ENCODE measurements at places on chromosomes 4 and X.

GRCh38 chrX:109360301-109360700, 121.6 kb downstream of the GUCY2F start:
- DNase-seq: no peak

DNA sequence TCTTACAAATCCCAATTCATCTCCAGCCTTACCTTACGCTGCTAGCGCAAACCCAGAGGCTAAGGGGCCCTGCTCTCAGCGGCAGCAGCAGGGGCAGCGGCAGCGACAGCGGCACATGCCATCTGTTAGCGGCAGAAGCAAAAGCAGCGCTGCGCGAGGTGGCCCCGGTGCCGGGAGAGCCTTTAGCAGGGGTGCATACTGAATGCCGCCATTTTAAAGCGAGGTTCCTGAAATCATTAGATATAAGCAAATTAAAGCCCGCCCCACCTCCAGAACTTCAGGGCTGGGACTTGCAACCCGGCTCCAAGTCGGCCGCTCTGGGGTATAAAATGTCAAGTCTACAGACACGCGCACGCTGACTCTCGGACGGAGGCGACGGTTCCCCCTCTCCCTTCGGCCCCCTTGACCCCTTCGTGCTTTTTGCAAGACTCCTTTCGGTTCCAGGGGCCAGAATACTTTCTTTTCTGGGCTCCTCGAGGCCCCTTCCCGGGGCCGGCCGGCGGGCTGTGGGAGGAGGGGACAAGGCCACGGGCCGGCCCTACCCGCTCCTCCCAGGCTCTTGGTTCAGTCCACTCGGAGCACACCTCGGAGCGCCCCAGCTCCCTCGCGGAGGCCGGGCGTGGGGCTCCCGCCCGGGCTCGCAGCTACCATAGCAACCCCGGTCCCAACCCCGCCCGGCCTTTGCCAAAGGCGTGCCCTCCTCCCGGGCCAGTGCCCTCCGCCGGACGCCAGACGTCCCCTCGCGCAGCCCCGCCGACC, at the start of gene MBNL3:
Gene MBNL3 (minus strand): TSS at position 220 of the 759 bp plus-strand sequence. CDS start 49,427 bp downstream, outside the sequence.
- DNase-seq: peak; percentile 59

- peak; percentile 45 for DNase-seq
These were observed 151.5 kb downstream of the PDLIM5 start for GRCh38 chr4:94603170-94603747.

GRCh38 chr4:158068068-158068467, 104.8 kb downstream of the GASK1B start:
- no peak for DNase-seq

- no peak for DNase-seq
These were observed 363.3 kb downstream of the NAF1 start for GRCh38 chr4:162803378-162803777.

DNA sequence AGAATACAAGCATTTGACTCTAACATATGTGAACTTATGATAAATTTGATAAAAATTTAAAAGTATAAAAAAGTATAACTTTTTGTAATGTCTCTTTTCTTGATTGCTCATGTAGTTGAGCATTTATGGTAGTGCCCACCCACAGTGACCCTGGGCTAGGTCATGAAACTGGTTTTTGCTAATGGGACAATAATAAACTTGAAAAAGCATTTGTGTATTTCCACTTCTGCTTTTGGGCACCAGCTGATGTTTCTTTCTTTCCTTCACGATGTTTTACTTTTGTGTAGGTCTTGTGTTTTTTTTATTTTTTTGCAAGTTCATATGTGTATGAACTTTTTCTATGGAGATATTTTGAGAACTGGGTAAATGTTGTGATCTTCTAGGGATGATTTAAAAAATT, 313.1 kb downstream of the CBLL2 start:
- DNase-seq: no peak

- DNase-seq: no peak
These were observed 64.4 kb upstream of the PDLIM3 start for GRCh38 chr4:185599553-185600243.

DNA sequence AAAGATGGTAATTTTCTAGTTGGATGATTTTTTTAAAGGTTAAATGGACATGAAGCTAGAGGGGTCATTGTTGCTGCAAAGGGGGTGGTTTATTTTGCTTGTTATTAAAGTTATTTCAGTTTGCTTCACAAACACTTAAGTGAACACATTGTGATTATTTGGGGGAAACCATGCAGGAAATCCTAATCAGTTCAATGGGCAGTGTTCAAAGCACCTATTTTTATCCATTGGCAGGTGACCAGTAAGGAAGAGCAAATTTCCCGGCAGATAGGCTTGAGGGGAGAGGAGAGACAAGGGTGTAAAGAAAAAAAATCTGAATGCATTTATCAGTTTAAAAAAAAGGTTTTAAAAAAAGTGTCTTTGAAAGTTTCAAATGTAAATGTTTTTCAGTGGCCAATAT, 17.6 kb downstream of the GPR174 start:
- DNase-seq: no peak

GRCh38 chrX:101408532-101408841, 465 bp downstream of the HNRNPH2 start:
- DNase-seq: no peak

GRCh38 chr4:14856062-14856933, 146.0 kb upstream of the CPEB2 start:
- peak; percentile 17 for DNase-seq

DNA sequence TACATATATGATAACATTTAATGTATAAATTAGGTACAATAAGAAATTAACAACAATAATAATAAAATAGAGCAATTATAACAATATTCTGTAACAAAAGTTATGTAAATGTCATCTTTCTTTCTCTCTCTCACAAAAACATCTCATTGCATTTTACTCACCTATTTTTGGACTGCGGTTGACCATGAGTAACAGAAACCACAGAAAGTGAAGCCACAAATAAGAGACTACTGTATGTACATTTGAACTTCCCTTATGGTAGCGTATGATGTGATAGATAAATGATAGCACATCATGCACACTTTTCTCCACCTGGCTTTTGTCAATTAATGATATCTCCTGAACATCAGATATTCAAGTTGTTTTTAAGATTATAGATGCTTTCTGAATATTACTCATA, 80.5 kb downstream of the HNRNPD start:
- no peak for DNase-seq

DNA sequence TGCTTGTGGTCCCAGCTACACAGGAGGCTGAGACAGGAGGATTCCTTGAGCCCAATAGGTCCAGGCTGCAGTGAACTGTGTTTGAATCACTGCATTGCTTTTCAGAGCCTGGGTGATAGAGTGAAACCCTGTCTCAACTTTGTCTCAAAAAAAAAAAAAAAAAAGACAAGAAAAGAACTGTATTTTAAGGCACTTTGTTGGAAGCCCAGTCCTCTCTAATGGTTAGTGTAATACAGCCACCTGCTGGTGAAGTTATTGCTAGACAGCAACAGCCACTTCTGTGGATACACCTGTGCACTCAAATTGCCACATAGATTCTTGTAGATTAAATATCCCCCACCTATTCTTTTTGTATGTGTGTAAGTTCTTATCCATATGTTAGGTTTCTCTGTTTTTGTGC, 10.1 kb upstream of the FGG start:
- no peak for DNase-seq

DNA sequence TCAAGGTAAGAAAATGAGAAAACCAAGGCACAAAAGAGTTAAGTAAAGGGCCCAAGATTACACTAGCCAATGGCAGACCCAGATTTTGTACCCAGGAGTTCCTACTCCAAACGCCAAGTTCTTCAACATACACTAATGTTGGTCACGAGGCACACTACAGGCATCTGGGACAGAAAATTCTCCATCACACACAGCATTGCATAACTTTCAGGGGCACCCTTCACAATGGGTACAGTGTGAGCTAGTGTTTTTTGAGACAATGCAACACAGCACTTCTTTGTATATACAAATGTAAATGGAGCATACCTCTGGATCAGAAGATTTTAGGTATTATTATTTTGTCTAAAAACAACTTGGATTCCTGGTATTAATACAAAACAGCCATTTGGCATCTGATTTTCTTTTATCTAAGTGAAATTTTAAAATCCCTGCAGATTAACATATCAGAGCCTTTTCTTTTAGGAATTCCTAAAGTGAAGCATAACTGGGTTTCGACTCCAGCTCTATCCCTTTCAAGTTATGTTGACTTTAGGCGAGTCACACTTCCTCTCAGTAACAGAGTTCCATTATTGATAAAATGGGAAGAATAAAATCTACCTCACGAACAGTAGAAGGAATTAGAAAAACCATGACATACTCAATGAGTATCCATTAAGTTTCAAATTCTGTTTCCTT, 41.1 kb downstream of the ADGRA3 start:
- DNase-seq: no peak

DNA sequence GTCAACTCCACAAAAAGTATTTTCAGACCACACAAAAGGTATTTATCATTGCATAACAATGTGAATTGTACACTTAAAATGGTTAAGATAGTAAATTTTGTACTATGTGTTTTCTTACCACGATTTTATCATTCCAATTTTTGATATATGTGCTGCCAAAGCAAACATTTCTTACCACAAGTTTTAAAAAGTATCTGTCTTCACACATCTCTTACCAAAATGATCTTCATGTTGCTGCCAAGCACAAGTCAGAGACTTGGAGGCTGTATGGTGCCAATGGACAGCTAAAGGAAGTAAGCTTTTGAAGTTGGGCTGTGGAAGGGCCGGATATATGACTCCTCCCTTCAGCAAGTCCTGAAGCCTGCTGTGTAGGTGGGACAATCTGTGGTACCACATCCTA, 67.9 kb downstream of the TMLHE start:
- no peak for DNase-seq

- DNase-seq: no peak
These were observed 102.1 kb upstream of the VAMP7 start for GRCh38 chrX:155778844-155779553.

DNA sequence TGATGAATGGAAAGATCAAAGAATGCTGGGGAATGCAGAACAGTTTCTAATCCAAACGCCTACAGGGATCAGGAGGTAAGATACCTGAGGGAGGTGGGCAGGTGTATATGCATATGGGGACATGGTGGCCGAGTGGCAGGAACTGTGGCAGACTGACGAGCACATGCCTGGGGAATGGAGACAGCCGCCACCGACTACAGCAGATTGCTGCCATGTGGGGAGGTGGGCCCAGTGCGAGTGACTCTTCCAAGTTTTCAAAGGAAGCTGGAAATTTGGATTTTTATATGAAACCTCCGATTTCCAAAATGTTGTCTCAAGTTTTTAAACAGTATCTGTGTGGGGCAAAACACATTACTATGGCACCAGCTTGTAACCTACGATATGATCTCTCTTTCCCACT, 9.9 kb downstream of the ZNF827 start:
- DNase-seq: no peak

DNA sequence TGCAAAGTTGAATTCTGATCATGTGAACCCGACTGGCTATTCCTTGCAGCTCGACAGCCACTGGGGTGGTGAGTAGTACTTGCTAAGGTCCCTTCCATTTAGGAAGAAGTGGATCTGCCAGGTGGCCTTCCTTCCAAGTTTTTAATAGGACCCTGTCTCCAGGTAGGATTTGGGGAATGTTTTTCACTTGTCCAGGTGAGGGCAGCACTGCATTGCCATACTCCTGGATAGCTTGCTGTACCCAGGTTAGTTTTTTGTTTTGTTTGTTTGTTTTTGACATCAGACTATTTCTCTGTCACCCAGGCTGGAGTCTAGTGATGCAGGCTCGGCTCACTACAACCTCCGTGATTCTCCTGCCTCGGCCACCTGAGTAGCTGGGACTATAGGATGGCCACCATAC, 29.8 kb downstream of the SAGE1 start:
- DNase-seq: no peak

DNA sequence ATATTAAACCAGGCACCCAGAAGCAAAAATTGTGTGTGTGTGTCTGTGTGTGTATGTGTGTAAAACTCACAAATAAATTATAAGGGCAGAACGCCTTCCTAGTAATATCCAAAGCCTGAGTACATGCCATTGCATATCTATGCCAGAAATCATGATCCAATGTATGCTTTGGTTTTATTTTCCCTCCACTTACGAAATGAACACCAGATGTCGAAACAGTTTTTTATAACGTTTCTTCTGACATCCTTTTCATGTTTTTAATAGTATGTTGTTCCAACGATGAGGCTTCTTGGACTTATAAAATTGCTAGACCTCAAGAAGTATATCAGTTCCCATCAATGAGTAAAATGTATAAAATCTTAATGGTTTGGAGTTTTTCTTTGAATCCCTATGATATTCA, 55.4 kb downstream of the KCNIP4 start:
- DNase-seq: no peak

- no peak for DNase-seq
These were observed 347.8 kb upstream of the PITX2 start for GRCh38 chr4:110970642-110971041.

GRCh38 chrX:11791090-11791489, 33.1 kb downstream of the MSL3 start:
- DNase-seq: no peak

- no peak for DNase-seq
These were observed 180.8 kb downstream of the MAGEB17 start for GRCh38 chrX:16347968-16348670.

GRCh38 chr4:97507587-97508245, 635.6 kb downstream of the STPG2 start:
- no peak for DNase-seq

DNA sequence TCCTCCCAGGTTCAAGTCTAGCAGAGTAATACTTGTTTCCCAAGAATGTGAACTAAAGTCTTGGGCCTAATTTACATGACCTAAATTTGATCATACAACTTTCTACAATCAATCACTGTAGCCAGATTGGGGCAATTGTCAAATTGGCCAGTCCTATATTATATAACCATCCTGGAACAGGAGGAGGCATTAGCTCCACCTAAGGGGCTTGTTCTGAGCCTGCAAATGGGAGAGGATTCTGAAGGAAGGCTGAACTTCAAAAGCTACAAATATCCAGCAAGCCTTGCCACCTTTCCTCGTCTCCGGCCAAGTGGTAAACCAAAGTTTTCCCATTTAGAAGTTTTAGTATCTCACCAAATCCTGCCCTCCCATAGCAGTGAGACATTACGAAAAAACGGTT, 1289.6 kb upstream of the TENM3 start:
- no peak for DNase-seq

DNA sequence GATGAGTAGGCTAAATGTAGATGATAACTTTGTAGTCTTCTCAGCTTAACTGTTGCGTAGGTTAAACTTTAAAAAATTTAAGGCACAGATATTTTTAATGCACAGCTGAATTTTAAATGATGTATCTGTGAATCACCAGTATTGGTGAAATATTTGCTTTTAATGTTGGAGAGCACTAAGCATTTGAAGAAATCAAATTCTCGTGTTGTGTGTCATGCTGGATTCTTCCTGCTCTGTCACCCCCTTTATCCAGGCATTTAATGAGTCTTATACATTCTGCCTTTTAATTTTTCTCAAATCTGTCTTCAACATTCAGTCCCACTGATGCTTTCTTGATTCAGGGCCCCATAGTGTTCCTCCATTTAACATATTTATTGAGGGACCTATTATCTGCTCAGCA, 76.7 kb downstream of the SLC4A4 start:
- DNase-seq: no peak

- DNase-seq: no peak
These were observed 16.3 kb downstream of the PTTG2 start for GRCh38 chr4:37976507-37976906.

GRCh38 chr4:89196056-89196674, 84.8 kb downstream of the TIGD2 start:
- no peak for DNase-seq

Data from uterus (tissue), 4 donors.